ENCODE measurements at places on chromosomes 16 and 17. TPM values are rescaled to one million over a fixed set of nuclear protein-coding genes. Genes with fewer than 3 reads are reported as not detected.

The GINS2 gene
- 0.44 TPM for total RNA-seq

GRCh38 chr16:51035711-51036110 is 115.4 kb downstream of the SALL1 start:
- DNase-seq = no peak

The SKAP1 gene
- 0.27 TPM for total RNA-seq

- no peak for DNase-seq
These were observed 35.7 kb downstream of the MYH3 start for GRCh38 chr17:10621397-10621796.

- no peak for DNase-seq
These were observed 22.9 kb downstream of the CNGB1 start for GRCh38 chr16:57948027-57948426.

GRCh38 chr17:60832631-60833030 is 155.0 kb downstream of the BCAS3 start:
- DNase-seq = no peak

All from left ventricle myocardium inferior (tissue), 1 donor.